CD4-positive, alpha-beta T cell treated with Interleukin-15 for 4 hours (primary cell): ENCODE measurements at places on chromosomes 2 and 18.

DNA sequence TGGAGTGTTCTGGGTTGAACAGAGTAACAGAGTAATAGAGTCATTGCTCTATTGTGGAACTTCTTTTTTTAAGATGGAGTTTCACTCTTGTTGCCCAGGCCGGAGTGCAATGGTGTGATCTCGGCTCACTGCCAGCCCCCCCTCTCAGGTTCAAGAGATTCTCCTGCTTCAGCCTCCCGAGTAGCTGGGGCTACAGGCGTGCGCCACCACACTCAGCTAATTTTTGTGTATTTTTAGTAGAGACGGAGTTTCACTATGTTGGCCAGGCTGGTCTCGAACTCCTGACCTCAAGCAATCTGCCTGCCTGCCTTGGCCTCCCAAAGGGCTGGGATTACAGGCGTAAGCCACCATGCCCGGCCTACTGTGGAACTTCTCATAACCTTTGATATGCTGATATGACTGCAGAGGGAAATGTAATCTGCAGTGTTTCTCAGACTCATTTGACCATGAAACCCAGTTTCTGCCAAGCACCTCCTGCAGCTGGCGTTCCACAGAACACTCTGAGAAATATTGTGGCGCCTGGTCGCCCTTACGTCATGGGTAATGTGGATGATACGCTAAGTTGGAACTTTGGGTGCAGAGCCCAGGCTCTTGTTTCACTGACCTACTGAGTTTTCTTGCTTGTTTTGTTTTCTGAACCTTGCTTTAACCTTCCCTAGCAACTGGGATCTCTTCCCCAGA lies 213.8 kb downstream of the BCL2 start:
- no peak for DNase-seq

GRCh38 chr2:222352981-222353380 lies 54.2 kb upstream of the PAX3 start:
- DNase-seq, result no peak

DNA sequence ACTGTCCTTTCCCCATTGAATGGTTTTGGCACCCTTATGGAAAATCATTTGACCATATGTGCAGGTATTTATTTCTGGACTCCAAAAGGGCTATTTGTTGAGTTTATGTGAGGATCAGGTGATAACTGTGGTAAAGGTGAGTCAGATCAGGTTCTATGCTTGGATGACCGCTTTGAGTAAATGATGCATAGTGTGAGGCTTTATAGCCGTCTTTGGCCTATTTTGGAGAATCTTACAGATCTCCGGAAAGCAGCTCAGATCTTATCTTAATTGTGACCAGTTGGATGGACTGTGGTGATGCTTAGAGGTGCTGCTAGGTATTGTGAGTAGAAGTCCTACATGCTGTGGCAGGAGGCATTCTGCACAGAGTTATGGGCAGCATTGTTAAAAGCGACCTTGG lies 126.2 kb downstream of the METTL8 start:
- no peak for DNase-seq

- no peak for DNase-seq
Observed at GRCh38 chr2:120369250-120369649, 23.3 kb downstream of the INHBB start.

DNA sequence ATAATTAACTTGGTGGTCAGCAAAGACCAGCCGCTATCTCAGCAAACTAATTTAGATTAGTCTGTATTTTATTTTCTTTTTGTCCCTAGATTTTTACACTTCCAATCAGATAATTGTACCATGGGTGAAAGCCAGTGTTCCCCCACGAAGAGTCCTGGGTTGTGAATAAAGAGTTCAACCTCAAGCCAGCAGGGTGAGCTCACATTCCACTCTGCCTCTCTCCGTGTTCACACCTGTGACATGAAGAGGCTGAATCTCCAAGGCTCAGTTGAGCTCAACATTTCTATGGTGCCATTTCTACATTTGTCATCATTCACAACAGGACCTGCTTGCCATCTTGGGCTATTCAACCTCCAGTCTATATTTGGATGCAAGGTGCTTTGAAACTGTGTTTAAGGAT lies 771.5 kb downstream of the GALR1 start:
- DNase-seq, result no peak

DNA sequence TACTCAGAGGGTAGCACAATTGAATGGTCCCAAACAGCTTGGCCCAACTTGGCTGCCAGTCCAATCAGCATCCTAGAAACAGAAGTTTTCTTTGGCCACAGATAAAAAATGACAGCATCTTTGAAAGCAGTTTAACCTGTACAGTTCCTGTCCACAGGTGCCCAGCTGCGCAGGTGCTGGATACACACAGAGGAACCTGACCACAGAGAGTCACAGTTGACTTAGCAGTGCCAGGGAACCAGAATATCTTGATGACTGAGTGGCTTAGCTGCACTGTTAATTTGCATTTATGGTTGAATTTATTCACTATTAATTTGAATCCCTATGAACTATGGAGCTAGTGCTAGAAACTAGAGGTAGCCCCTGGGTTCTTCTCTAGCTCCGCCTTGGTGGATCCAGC lies 93.7 kb downstream of the TPGS2 start:
- DNase-seq, result no peak

DNA sequence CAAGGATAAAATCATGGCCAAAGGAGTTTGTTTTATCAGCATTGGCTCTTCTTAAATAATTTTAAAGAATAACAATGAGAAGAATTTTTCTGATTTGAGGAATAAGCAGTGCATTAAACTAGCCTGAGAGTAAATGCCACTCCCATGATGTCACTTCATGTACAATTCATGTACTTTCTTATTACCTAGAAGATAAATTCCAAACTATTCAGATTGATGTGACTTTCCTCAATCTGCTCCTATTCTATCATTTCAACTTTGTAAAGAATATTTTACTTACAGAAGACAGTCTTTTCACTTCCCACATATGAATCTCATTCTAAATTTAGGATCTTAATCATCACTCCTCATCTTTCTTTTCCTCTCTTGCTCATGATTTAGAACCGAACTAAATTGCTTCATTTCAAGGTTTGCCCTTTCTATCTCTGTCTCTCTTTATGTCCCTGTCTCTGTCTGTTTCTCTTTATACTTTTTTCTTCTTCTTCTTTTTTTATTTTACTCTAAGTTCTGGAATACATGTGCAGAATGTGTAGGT lies 1142.0 kb upstream of the PIK3C3 start:
- no peak for DNase-seq

DNA sequence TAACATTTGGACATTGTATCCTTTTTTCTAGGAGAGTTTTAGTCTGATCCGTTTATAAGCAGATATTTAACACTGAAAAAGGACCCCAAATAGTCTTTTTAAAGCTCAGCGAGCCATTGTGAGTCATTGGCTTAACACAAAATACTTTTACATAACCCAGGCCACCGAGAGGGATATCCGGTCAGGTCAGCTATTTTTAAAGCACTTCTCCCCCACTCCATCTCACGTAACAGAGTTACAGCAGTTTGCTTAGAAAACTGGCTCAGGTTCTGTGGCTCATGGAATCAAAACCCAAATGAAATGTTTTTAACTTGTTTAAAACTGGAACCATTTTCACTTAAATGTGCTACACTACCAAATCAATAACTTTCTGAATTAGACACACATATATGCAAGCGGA lies 23.9 kb downstream of the COL4A3 start:
- no peak for DNase-seq

DNA sequence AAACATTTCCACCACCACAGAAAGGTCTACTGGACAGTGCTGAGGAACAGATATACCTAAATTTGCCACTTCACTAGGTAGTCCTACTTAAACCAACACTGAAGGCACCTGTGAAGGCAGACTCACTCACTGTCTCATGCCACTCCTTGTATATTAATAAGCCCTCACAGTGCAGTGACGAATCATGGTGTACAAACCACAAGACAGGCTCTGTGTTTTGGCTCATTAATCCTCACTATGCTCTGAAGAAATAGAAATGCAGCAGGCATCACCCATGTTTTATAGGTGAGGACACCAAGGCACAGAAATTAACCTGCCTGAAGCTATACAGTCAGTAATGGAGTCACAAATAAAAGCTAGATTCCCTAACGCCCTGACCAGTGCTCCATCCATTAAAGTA lies 44.3 kb downstream of the BARD1 start:
- DNase-seq, result no peak

- DNase-seq, result no peak
Observed at GRCh38 chr2:127201452-127201851, 18.6 kb downstream of the CYP27C1 start.

DNA sequence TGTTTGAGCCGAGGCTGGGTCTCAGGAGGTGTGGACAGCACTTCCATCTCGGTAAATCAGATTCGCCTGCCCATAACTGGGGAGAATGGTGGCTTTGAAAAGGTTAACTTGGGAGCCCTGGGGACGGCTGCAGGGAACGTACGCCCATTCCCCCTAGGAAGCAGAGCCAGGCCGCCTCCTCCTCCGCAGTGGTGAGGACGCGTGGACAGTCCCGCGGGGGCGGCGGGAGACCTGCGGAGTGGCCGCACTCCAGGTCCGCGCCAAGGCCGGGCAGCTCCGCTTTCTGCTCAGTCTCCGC lies 845 bp upstream of the MYCN start:
- DNase-seq, result no peak

DNA sequence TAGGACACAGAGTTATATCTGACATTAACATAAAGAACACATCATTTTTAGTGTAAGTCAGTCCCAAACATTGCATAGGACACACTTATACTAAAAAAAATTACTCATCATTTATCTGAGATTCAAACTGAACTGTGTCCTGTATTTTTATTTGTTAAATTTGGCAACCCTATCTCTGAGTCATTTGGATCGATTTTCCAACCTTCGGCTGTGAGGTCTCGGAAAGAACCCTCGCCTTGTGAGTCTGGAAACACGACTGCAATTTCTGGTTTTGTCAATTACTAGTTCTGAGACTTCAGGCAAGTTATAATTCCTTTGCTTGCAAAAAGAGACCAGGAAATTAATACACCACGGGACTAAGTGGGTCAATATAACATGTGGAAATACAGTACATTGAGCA lies 14.0 kb downstream of the ATP8B1 start:
- no peak for DNase-seq

DNA sequence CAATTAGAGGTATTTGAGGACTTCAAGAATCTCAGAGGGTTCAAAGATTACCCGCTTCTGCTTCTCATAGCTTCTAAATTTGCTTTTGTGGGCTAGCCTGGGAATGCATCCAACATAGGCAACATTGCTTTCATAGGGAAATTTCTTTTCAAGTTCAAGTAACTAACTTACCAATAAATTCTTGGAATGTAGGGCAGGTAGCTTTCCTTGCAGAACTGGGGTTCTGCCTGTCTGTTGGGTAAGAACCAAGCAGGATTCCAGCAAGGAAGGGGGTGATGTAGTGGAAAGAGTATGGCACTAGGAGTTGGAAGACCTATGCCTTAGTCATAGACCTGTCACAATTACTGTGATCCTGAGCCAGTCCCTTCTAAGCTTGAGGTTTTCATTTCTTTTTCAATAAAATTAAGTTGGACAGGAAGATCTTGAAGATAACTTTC lies 164.1 kb downstream of the FHOD3 start:
- DNase-seq, result no peak

DNA sequence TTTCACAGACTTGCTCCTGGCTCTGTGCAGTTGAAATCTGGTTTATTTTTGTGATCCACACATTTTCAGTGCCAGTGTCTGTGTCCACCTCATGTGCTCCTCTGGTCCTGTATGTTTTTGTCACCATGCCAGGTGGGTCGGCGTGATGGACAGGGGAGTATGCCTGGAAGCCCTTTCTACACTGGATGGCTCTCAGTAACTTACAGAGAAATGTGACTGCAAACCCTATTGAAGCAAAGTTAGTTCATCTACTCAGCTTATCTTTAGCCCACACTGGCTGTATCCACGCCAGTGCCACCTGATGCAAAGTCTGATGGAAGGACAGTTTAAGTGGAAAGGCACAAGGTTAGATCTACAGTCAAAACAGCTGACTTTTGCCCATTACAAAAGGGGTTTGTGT lies 4.3 kb downstream of the IMPA2 start:
- no peak for DNase-seq

GRCh38 chr2:160169471-160169870 lies 30.6 kb downstream of the ITGB6 start:
- no peak for DNase-seq

- DNase-seq, result no peak
Observed at GRCh38 chr2:236956031-236956618, 129.6 kb upstream of the COPS8 start.

- no peak for DNase-seq
Observed at GRCh38 chr2:127575941-127576432, 40.5 kb downstream of the MYO7B start.

- no peak for DNase-seq
Observed at GRCh38 chr2:239648607-239649006, 247.8 kb upstream of the HDAC4 start.

GRCh38 chr2:32652555-32653209 lies 24.8 kb downstream of the TTC27 start:
- DNase-seq, result no peak

DNA sequence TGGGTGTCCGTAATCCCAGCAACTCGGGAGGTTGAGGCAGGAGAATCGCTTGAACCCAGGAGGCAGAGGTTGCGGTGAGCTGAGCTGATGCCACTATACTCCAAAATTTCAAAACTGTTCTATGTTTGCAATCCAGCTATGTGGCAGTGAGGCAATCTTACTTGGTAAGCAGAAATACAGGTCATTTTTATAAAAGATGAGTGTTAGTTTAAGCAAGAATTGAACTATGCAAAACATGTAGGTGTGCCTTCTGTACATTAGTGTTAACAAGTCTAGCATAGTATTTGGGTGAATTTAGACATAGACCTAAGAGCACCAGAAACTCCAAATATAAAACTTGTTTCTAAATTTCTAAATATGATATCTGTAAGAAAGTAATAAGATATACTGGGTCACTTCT lies 7.2 kb downstream of the DSC1 start:
- DNase-seq, result no peak

- no peak for DNase-seq
Observed at GRCh38 chr2:172415865-172416183, 11.6 kb upstream of the ITGA6 start.

GRCh38 chr18:58235001-58235436 lies 191.0 kb downstream of the NEDD4L start:
- no peak for DNase-seq

DNA sequence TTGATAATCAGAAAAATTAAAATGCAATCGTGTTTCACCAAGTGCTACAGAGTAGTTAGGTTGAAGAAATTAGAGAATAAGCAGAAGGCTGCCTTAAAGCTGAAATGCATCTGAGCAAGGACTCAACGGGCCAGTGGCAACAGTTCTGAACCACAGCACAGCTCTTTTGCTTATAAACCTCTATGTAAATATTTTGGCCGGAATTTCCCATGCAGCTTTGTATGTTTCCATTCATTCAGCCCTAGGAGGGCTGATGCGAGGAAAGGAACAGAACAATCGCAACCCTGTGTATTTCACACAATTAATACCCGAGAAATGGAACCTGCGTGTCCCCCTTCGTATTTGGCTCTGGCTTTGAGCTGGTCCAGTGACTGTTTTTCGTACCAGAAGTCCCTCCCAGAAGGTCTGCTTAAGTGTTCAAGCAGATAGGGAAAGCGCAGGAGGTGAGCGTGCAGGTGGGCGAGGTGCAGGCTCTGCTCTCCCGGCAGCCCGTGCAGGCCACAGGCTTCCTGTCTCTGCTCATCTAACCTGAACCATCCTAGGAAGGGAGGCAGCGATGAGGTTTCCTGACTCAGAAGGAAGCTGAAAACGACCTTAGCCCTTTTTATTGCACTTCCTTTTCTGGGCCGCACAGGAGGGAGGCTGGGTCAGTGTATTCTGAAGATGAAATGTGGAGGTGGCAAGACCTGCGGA lies 67.3 kb downstream of the ASB1 start:
- no peak for DNase-seq
